ENCODE measurements at places on chromosomes 7 and 10.

GRCh38 chr10:125373546-125373945 lies 213.2 kb upstream of the CTBP2 start:
- DNase-seq: no peak

GRCh38 chr7:139697056-139697455 lies 80.7 kb downstream of the HIPK2 start:
- DNase-seq: no peak

DNA sequence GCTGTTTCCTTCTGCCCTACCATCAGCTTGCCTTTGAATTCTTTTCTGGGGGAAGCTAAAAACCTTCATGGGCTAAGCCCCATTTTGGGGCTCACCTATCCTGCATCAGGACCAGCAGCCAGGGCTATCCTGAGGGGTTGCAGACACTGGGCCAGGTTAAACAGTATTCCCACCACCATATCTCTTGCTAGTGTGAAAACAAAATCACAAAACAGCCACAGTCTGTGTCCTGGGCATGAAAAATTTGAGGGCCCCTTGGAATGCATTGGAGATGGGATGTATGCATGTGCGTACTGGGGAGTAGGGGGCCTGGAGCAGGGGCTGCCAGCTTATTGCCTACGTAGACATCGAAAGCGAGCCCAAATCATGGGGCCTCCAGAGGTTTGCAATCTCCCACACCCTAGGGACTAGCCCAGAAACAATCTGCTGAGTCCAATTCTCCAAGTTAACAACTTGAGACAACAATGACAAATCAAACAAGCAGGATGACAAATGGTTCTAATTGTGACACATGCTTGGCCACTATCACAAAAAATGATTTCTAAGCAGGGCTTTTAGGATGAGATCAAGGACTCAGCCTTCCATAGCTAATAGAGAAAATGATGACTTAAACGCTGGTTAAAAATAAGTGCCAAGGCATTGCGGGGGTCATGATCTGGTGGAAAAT lies 557.1 kb downstream of the KCNMA1 start:
- DNase-seq: no peak

DNA sequence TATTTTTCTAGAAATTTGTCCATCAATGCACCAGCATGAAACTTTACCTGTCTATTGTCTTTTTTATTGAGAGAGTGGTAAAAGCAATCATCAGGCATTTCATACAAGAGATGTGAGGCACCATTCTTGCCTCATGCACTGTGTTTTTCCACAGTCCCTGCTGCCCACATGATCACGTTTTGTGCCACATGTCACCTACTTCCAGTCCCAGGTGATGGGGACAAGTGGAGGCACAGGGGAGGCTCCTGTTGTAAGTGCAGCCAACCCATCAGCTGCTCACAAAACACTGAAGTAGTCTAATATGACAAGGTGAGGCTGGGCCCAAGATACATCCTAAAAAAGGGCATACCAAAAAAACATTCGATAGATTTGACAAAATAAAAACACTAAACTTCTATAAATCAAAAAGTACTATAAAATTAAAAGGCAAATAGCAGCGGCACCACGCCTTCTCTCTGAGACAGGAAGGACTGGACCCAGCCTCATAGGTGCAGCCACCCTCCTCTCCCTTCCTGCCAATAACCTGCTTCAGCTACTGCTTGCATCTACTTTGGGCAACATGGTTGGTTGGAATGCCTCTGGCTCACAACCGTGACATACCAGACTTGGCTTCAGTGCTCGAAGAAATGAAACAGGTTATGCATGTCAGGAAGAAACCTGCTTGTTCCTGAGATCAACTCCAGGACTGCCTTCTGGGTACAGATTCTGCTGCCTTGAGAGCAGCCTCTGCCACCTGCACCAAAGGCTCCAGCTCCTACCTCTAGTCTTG lies 2.3 kb downstream of the ZC3HAV1L start:
- DNase-seq: no peak

DNA sequence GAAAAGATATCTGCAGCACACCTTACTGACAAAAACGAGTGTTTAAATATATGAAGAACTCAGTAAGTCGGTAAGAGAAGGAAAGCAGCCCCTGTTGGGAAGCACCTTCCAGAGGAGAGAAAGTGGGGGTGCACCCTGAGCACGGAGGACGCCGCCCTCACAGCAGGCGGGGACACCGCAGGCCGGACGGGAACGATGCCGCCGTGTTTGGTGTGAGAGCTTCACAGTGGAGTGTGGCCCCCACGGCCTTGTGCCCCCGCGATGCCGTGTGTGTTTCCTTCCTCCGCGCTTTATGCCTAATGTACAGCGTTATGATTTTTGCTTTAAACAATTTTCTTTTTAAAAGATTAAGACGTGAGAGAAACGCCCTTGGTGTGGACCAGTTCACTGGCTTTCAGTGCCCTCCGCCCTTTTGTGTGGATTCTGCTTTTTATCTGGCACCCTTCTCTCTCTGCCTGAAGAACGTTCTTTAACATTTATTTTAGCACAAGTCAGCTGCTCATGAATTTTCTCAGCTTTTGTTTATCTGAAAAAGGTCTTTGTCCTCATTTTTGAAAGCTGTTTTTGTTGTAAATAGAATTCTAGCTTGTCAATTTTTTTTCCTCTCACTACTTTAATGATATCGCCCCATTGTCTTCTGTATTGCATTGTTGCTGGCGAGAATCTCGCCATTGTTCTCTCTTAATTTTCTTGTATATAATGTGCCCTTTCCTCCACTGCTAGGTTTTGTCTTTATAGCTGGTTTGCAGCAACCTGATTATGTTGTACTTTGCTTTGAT lies 110.7 kb downstream of the INPP5A start:
- DNase-seq: no peak
